ENCODE measurements at places on chromosomes 16 and 17. TPM values are rescaled to one million over a fixed set of nuclear protein-coding genes. Genes with fewer than 3 reads are reported as not detected.

GRCh38 chr17:4725646-4726310, 5.5 kb upstream of the MED11 start:
- no peaks in the 10 kb centered on the region for H3K36me3 ChIP-seq
- no peaks in the 10 kb centered on the region for H3K4me1 ChIP-seq
- no peak overlapping the region for H3K27ac ChIP-seq
- no peak overlapping the region for H3K4me3 ChIP-seq
- no peaks in the 10 kb centered on the region for H3K27me3 ChIP-seq

DNA sequence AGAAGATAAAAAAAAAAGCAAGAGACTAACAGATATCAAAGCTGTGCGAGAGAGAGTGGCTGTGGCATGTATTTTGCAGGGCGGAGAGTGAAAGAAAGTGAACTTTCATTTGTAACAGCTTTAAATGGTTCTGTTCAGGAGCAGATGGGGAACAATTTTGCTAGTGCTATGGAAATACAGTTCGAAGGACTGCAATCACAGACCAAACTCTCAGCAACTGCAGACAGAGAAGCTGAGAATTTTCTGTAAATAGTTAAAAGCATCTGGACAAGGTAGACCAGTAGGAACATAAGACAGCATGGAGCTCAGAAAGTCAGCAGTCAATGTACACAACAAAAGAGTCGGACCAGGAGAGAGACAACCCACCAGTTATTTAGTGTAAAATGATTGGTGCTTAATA, 62.3 kb downstream of the TBX4 start:
- peaks cover 58% of the 10 kb centered on the region for H3K27me3 ChIP-seq
- H3K36me3 ChIP-seq, result no peaks in the 10 kb centered on the region
- no peak overlapping the region for H3K4me3 ChIP-seq
- no peak overlapping the region for H3K27ac ChIP-seq

- H3K4me3 ChIP-seq, result no peak overlapping the region
- peaks cover 11% of the 10 kb centered on the region for H3K4me1 ChIP-seq
- peaks cover 32% of the 10 kb centered on the region for H3K27me3 ChIP-seq
- H3K27ac ChIP-seq, result no peak overlapping the region
- H3K36me3 ChIP-seq, result no peaks in the 10 kb centered on the region
These were observed 1.2 kb upstream of the FGF11 start for GRCh38 chr17:7437950-7438614.

CASKIN2 gene
- 9.2 TPM for total RNA-seq

DNA sequence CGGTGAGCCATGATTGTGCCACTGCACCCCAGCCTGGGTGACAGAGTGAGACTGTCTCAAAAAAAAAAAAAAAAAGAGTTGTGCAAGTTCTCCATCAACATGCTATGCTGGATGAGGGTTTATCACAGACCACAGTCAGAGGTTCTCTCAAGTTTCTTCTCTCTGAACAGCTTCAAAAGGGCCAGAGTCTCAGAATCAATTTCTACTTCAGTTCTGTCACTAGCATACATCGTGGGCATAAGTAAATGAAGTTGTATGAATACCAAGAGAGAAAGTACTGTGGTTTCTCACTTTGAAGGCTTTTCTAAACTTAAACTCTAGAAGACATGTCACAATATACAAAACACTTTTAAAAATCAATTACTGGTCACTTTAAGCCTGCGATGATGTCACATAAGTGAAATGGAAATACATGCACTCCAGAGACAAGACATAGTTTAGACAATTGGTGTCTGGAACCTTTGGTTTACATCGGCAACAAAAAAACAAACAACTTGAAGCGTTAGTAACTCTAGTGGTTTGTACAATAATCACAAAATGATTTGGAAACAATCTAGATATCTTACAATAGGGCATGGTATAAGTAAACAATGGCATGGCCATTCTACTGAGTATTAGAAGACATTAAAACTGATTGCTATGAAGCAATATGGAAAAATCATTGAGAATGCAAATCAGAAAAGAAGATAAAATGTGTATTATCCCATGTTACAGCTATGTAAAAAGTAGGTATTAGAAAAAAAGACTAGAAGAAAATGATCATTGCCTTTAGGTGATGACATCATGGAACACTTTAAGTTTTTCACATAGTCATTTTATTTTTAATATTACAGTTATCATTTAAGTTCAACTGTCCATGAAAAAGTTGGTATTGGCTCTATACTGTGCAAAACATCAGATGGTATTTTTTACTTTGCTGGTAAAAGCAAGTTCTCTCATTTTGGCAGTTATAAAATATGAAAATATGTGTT, 232.3 kb downstream of the ZFHX3 start:
- no peak overlapping the region for H3K4me3 ChIP-seq
- no peaks in the 10 kb centered on the region for H3K27me3 ChIP-seq
- no peak for DNase-seq
- H3K27ac ChIP-seq, result no peak overlapping the region

DNA sequence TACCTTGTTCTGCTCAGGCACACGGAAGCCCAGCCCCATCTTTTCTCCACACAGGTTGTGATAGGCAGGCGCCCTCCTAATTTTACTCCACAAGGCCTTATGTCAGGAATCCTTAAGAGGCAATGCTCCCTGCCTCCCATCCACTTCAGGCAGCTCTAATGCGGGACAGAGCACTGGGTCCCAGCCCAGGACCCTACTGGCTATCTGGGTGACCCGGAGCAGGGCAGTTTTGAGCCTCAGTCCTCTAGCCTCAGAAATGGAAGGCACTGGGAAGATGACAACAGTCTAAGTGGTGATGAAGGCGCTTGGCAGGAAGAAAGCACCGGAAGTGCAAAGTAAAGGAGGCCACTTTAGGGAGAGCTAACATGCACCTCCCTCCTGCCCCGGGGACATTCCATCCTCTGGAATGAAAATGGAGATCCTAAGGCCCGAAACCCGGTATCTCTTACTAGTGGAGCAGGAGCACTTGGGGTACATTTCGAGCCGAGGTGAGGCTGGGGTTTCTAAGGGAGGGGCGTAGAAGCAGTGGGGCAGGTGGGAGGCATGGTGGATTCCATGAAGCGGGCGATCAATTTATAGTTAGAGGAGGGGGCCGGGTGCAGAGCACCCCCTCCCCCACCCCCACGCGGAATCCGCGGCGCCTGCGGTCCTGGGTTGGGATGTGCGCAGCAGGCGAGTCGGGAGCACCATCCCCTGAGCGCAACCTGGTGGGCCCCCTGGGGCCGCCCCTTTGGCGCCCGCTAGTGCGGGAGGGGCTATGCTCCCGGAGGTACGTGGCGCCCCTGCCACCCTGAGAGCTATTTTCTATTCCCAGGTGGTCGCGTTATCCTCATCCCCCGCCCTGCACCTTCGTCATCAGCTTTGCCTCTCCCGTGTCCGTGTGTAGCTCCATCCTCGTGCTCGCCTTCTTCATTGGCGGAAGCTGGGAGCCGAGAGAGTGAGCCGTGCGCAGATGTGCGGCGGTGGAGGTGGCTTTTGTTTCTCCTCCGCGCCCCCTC, 4.9 kb downstream of the MT1F start:
- no peak overlapping the region for H3K4me3 ChIP-seq
- H3K36me3 ChIP-seq, result no peaks in the 10 kb centered on the region
- peaks cover 20% of the 10 kb centered on the region for H3K27me3 ChIP-seq
- no peak for DNase-seq
- no peaks in the 10 kb centered on the region for H3K4me1 ChIP-seq

DNA sequence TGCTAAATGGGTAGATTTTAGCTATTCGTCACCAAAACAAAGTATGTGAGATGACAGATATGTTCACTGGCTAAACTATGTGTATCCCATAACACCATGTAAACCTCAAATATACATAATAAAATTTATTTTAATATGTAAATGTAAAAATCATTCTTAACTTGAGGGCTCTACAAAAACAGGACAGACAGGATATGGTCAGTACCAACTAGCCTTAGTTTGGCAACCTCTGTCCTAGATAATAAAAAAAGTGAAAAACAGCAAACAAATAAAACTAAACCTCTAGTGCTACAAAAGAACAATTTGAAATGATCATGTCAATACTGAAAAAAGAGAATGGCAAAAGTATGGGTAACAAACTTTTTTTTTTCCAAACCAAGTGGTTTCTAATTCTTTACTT, 33.8 kb downstream of the NCOR1 start:
- DNase-seq, result no peak
- H3K4me3 ChIP-seq, result no peak overlapping the region
- no peak overlapping the region for H3K27ac ChIP-seq
- no peaks in the 10 kb centered on the region for H3K27me3 ChIP-seq
